BE2C (cell line): ENCODE measurements at places on chromosomes 11 and 22.

GRCh38 chr11:986270-986951 is 50.1 kb downstream of the MUC6 start:
- DNase-seq, result no peak

- DNase-seq, result no peak
Measured at GRCh38 chr11:69121021-69121420, 34.7 kb upstream of the SMIM38 start.

- no peak for DNase-seq
Measured at GRCh38 chr11:126930091-126930841, 70.3 kb downstream of the KIRREL3 start.

DNA sequence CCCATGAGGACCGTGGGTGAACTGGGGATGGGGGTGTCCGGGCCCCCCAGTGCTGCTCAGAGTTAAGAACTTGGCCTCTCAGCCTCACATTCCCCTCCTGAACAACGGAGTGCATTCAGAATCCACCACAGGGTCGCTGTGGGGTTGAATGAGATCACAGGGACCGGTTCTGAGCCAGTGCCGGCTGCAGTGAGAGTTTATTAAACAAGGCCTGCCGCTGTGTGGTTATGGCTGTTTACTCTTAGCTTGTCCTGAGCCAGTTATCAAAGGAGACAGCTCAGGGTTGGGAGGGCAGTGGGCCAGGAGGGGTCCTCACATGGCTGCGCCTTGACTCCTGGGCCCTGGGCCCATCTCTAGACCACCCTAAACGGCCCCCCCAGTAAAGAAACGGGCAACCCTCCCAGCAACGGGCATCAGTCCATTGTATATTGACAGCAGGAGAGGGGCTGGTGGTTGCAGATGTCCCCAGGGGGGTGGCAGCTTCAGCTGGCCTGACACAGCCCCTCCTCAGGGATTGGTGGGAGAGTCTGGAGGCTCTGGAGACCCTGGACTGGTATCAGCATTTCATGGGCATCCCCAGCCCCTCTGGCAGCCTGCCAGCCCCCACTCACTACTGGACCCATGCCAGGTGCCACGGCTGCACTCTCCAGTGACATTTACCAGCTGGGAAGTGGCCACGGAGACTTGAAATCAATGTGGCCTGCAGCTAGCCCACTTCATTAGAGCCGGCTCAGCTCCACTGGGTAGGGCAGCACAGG is 15.1 kb upstream of the CABP7 start:
- peak; percentile 86 for DNase-seq

GRCh38 chr11:81987829-81988472 is 745.7 kb downstream of the FAM181B start:
- no peak for DNase-seq

- no peak for DNase-seq
Measured at GRCh38 chr11:83709434-83709833, 423.3 kb upstream of the CCDC90B start.

DNA sequence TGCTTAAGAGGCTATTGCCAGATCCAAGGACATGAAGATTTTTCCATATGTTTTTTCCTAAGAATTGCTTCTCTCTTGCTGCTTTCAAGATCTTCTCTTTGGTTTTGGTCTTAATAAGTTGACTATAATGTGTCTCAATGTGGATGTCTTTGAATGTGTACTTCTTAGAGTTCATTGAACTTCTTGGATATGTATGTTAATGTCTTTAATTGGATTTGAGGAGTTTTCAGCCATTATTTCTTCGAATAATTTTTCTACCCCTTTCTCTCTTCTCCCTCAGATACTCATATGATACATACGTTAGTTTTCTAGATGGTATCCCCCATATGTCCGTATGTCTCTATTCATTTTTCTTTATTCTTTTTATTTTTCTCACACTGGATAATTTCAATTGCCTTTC is 13.2 kb downstream of the CABIN1 start:
- DNase-seq, result no peak

DNA sequence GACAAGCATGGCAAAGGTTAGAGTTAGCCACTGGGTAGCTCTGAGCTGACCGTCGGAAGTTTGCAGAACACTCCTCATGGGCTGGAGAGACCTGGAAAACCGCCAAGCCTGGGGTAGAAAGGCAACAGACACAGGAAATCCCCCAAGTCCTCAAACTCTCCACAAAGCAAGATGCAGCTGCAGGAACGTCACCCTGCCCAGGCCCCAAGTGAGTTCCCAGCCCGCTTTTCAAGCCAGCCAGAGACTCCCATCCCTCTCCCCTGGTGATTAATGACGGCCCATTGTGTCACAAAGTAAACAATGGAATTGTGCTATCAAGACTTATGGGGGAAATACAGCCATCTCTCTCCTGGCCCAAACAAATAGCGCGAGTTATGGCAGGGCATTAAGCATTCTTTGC is 633.0 kb downstream of the TBC1D22A start:
- DNase-seq, result no peak

DNA sequence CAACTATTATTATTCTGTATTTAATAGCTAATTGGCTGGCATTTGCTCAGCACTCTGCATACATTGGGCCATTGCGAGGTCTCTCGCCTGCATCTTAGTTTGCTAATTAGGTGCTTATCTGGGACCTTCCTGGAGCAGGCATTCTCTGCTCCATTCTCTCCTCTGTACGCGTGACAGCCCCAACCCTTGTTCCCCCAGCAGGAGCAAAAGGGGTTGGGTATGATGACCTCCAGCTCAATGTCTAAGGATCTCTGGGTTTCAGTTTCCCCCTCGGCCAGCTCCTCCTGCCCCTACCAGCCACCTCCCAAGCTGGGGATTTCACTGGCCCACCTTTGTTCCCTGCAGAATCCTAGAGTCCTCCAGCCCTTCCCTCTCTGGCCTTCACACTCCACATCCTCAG is 9.7 kb upstream of the LGALS2 start:
- no peak for DNase-seq

GRCh38 chr22:49312601-49313000 is 515.1 kb downstream of the BRD1 start:
- no peak for DNase-seq

DNA sequence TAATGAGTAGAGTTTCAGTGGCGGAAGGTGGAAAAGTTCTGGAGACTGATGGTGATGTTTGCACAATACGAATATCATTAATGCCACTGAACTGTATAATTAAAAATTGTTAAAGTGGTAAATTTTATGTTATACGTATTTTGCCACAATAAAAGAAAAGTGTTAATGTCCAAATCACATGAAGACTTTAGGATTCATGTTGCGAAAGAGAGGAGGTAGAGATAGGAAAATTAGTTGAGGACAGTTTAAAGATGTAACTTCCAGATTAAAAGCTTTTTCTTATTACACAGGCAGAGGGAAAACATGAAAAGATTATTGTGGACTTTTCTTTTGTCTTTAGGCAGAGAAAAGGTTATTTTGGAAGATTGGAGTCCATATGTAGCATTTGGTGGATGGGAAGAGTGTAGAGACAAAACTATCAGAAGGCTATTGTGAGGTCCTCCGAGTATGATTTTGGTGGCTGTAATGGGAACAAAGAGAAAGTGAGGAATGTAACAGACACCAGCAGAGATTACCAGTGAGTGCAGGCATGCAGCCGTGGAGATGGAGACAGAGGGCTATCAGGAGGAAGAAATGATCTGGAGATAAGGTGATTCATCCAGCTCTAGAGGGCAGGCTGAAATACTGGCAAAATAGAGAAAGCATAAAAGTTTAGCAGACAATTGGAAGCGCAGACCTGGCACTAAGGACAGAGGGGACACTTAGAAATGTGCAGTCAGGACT is 12.5 kb downstream of the VPS26B start:
- no peak for DNase-seq

GRCh38 chr11:111918390-111919256 is at the start of gene C11orf52:
Gene C11orf52, plus strand, starts transcription at chr11:111918913. Its CDS starts 60 bp downstream, at chr11:111918973.
- DNase-seq, result no peak
